ENCODE measurements at places on chromosomes 6 and 20.

DNA sequence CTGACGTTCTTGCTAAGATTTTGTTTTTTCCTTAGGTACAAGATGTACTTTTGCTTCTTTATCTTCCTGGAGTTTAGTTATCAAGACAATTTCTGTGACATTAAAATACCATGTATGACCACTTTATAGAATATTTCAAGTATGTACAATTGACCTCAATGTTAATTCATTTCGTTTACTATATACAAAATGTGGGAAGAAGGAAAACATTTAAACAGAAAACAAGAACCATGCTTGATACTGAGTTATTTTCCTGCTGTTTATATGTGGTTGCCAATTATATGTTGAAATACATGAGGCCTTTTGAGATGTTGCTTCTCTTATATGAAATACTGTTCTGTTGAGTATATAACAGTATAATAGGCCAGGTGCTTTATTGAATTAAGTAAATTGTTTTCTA, 184.3 kb downstream of the JARID2 start:
- no peak for DNase-seq

- no peak for DNase-seq
These were observed at the start of gene NOL4L for GRCh38 chr20:32585011-32585585. Gene NOL4L, minus strand, starts transcription at chr20:32585333. Its CDS starts 443 bp downstream, at chr20:32584890.

GRCh38 chr6:150417899-150418826, 49.4 kb downstream of the IYD start:
- peak; percentile 75 for DNase-seq

DNA sequence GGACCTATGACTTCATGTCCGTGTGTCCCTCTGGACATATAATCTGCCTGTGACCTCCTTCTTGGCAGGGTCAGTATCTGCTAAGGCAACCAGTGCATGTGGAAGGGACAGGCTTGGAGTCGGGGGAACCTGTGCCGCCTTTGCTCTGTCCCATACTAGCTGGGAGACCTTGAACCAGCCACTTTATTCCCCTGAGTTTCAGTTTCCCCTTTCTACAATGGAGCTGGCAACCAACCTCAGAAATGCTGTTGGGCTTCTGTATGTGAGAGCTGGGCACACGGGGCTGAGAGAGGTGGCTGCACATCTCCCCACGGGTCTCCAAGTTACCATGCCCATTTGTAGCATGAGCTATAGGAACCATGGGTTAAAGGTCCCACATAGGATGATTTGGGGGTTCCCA, 53.8 kb downstream of the CD40 start:
- no peak for DNase-seq

DNA sequence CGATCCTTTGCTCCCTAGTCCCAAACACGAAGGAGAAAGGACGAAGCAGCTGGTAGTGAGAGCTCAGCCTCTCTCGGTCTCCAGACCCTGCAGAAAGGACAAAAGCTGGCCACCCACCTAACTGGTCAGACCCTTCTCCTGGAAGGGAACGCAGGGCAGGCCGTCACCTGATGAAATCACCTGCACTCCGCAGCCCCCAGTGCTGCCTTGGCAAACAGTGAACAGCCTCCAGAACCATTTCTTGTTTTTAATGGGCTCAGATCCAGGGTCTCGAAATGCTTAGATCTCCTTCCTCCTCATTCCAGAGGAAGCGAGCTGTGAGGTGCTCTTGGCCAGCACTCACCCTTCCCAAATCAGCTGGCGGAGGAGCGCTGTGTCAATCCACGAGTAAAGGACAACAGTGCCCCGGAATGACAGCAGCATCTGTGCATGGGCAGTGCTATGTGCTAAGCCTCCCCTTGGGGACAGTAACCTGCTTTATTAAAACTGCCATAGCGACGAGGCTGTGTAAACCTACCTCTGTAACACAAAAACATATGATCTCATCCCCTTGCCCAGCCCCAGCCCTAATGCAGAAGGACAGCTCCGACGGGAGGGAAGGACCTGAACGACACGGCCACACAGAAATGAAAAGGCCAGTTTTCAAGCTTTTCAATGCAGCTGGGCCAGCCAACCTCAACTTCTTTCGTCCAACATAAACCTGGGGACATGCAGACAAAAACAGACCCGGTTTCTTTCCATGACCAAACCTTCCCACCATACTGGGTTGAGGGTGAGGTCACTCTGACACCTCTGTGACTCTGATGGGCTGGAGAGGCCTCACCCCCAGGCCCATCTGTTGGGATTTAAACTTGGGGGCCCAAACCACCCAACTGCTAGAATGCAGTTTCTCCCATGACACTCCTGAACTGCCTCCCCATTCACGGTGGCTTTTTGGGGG, 43.3 kb downstream of the SULF2 start:
- DNase-seq, result no peak

DNA sequence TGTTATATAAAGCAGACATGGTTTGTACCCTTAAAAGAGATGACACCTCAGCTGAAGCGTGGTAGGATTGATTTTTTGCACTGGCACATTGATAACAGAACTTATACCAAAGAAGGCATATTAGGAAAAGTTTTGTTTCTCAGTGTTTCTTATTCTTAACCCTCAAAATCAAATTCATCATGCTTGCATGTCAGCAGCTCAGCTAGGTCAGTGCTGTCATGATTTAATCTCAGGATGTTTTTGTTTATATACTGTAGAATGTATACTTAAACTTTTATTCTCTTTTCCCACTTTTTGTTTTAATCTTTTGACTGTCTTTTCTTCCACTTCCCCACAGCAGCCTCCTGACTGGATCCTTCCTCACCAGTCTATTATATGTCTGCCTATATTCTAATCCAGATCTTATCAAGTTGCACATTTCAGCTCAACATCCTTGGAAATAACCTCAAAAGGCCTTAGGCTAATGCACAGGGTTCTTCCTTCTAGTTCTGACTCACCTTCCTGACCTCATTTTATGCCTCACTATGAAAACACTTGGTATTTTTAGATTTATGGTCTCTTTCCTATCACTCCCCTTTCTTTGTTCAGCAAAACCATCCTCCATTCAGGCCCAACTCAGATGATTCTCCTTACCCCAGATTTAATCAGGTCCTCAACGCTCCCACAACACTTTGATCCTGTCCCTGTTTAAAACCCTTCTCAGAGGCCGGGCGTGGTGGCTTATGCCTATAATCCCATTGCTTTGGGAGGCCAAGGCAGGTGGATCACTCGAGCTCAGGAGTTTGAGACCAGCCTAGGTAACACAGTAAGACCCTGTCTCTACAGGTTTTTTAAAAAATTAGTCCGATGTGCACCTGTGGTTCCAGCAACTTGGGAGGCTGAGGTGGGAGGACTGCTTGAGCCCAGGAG, 7.2 kb downstream of the HEBP2 start:
- peak; percentile 47 for DNase-seq

DNA sequence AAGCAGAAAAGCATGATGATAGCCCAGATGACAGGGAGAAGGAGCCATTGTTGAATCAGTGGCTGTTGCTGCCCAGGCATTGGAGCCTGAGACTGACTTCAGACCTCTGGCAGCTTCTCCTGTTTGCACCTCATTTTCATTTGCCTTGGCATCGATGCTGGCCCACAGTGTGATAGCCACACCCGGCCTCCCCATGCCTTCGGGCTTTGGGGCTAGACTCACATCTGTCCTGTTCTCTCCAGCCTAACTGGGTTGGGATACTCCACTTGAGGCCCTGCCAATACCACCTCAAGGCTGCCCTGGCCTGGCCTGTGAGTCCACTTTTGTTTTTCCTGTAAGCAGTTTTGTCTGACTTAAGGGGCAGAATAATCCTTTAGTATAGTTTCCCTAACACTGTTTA, 140.4 kb downstream of the UST start:
- DNase-seq, result no peak

- DNase-seq, result no peak
These were observed 124.6 kb upstream of the BTN3A2 start for GRCh38 chr6:26240157-26241032.

DNA sequence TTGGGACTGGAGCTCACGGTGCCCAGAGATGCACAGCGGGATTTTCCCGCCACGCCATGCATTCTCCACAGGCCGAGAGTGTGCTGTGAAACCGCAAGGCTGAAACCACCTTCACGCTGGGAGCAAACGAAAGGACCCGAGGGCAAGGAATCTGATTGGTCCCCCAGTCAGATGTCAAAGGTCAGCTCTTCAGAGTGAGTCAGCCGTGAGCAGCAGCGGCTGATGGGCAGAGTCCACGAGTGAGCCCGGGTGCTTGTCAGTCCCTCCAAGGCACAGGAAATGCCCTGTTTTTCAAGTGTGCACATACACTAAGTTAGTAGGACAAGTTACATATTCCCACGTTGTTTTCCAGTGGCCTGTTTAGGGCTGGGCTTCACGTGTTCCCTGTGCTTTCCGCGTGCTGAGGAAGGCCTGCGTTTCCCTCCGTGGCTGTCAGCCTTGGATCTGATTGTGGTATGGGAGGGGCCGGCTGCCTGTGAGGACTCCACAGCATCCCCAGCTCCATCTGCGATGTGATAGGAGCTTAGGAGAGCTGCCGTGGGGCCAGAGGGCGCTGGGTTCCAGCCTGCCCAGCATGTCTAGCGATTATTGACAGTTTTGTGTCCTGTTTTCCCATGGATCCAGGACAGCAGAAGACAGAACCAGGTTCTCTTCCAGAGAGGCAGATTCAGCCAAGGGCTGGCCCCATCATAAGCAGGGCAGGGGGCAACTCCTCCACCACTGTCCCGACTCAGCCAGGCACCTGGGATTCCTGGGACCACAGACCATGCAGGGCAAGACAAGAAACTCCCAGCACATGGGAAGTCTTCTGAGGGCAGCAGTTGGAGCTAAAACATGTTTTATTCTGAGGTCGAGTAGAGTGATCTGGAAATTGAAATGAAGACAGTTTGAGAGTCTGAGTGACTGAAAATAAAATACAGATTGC, 38.2 kb upstream of the FRMD1 start:
- no peak for DNase-seq

- no peak for DNase-seq
These were observed 18.2 kb downstream of the STMND1 start for GRCh38 chr6:17120019-17120418.

- DNase-seq, result no peak
These were observed 8.2 kb downstream of the DUSP15 start for GRCh38 chr20:31862157-31862470.

GRCh38 chr20:60123096-60123495, 164.9 kb downstream of the CDH26 start:
- DNase-seq, result no peak

GRCh38 chr6:12324099-12324498, 33.9 kb downstream of the EDN1 start:
- DNase-seq, result no peak

DNA sequence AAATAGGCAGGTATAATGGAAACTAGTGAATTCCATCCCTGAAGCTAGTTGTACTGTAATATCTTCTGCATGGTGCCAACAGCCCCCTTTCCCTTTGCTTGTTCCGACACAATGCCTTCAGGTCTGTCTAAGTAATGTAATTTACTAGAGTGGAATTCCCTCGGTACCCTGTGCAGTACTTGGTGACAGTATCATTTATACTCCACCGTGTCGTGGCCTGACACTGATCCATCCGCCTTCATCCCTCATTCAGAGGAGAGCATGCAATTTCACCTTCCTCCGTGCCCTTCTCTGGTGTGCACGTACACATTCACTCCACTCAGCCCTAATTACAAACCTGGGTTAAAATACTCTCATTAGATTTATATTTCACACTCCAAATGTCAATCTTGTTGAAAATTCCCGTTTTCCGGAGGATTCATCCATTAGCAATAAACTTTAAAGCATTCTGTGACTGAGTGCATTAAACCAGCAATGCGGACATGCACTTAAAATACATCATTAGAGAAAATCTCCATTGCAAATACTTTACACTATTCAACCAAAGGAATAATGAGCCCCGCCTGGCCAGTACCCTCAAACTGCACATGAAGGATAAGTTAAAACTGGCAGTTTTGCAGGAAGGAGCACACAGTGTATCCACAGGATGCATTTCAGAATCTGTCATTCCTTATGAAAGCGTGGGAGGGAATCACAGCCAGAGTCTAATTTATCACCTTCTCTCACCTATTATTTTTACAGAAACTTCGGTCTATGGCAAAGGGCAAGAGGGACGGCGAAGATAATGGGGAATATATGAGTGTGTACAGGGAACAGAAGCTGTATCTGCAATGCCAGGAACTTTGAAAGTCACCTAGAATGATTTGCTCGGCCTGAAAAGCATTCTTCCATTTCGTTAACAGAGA, 182.5 kb downstream of the GJA10 start:
- no peak for DNase-seq

GRCh38 chr6:149925974-149926777, 3.3 kb upstream of the RAET1G start:
- peak; percentile 34 for DNase-seq

DNA sequence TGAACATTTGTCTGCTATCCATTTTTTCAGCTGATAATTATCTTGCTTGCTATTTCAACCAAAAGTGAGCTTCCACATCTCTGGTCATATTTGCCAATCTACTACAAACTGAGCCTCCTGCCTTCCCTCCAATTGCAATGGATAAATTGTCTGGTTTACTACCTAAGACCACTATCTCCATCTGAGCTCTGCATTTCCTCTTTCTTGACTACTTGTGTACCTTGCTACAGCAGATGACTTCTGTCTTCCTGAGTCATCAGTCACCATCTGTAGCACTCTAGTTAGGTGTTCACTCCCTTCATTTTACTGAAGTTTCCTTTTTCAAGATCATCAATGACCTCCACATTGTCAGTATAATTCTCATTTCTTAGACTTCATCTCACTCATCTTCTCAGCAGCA, 33.5 kb upstream of the PHIP start:
- no peak for DNase-seq

- DNase-seq, result no peak
These were observed 12.3 kb downstream of the PXT1 start for GRCh38 chr6:36430351-36430750.

GRCh38 chr6:68024570-68025269, 610.4 kb upstream of the ADGRB3 start:
- no peak for DNase-seq

DNA sequence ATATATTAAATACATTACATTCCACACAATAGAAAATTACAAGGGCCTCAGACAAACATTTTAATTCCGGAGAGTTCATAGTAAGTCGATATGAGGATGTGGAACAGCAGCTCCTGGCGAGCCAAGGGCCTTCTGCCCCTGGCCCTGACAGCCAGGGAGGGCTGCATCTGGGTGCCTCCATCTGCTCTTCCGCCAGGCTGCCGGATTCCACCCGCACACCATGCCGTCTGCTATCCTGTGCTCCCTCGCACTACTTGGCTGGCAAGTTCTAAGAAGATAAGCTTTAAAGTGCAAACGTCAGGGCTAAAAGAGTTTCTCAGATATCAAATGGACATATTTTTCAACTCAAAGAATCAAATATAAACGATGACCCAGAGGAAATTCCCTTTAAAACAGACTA, 656.3 kb upstream of the NOX3 start:
- DNase-seq, result no peak

Data from COLO829 (cell line).